ENCODE measurements at places on chromosomes 13 and 19. TPM values are rescaled to one million over a fixed set of nuclear protein-coding genes. Genes with fewer than 3 reads are reported as not detected.
A peak's percentile ranks its signal among the peaks of the same experiment; 100 is the strongest.

DNA sequence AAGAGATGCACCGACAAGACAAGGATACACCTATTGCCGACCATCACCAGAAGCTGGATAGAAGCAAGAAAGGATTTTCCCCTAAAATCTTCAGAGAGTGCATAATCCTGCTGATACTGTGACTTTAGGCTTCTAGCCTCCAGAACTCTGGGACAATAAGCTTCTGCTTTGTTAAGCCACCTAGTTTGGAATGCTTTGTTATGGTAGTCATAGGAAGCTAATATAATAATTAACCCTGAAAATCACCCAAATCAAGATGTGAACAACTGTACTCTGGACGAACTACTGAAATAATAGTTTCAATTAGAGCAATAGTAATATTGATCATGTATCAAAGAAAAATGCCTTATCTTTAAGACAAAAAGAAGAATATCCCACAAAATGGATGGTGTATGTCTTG, 524.6 kb downstream of the EFNB2 start:
- no peak overlapping the region for H3K27ac ChIP-seq
- no peaks in the 10 kb centered on the region for H3K36me3 ChIP-seq
- no peaks in the 10 kb centered on the region for H3K27me3 ChIP-seq
- DNase-seq: no peak
- H3K4me3 ChIP-seq: no peak overlapping the region

DNA sequence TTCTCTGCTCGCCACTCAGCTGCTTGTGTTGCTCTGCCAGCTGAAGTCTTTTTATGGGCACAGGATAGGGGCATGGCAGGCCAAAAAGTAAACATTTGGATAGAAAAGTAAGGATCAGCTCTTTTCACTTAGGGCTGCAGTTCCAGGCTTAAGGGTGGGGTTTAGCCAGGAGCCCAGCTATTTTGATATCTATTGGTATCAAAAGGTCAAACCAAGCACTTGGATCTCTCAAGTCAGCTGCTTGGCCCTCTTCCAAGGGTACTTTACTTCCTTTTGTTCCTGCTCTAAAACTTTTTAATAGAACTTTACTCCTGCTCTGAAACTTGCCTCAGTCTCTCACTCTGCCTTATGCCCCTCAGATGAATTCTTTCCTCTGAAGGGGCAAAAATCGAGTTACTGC, 55.7 kb upstream of the ABCC4 start:
- H3K36me3 ChIP-seq: no peaks in the 10 kb centered on the region
- no peak overlapping the region for H3K27ac ChIP-seq
- H3K4me1 ChIP-seq: no peaks in the 10 kb centered on the region
- no peak overlapping the region for H3K4me3 ChIP-seq

- H3K4me3 ChIP-seq: no peak overlapping the region
- H3K36me3 ChIP-seq: peaks cover 11% of the 10 kb centered on the region
- no peaks in the 10 kb centered on the region for H3K4me1 ChIP-seq
- no peak for DNase-seq
Measured at GRCh38 chr19:27777726-27778125, 1435.2 kb downstream of the UQCRFS1 start.

DNA sequence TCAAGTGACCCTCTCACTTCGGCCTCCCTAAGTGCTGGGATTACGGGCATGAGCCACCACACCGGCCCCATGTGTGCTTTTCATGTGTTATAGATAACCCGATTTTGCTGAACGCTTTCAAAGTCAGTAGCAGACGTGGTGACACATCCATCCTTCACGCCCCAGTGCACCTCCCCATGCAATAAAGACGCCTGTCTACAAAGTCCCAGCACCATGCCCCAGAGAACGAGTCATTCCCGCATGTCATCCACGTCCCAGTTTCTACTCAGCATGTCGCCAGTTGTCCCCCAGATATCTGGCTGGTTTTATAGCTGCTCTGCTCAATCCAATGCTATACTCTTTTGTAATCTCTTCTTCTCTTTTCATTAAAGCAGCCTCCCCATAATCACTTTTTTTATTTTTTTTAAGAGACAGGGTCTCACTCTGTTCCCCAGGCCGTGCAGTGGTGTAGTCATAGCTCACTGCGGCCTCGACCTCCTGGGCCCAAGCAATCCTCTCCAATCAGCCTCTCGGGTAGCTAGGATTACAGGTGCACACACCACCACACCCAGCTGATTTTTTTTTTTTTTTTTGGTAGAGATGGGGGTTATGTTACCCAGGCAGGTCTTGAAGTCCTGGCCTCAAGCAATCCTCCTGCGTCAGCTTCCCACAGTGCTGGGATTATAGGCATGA, 42.5 kb downstream of the DNM2 start:
- 0 out of 2 replicates have a peak, but pooled peaks cover 6% of the 10 kb centered on the region for H3K36me3 ChIP-seq
- 0 out of 2 replicates have a peak, but pooled peaks cover 9% of the 10 kb centered on the region for H3K4me1 ChIP-seq
- DNase-seq: peak; percentile 34
- H3K27me3 ChIP-seq: no peaks in the 10 kb centered on the region

DNA sequence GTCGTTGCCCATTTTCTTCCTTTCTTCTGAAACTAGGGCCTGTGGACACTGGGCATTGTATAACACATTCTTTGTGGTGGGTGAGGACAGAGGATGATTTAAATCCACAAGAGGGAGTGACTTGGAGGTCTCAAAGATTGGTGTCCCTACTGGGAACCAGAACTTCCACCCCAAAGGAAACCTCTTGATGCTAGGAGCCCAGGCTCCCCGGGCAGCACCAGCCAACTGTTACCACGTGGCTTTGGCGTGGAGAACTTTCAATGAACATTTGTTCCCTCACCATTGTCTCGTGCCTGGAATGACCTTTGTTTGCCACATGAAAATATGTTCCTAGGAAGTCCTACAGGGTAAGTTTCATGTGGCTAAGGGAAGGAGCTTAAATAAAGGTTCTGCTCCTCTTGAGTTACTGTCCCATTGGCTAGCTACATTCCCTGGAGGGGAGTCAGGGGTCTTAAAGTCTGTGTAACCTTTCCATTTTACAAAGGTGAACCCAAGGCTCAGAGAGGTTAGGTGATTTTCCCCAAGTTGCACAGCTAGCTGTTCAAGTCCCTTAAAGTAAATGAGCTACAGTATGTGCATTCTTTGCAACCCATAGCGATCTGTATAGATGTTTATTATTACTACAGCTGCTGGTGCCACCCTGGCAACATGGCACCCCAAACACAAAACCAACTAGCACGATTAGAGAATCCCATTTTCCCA, 5.0 kb upstream of the CDX2 start:
- peaks cover 89% of the 10 kb centered on the region for H3K27me3 ChIP-seq
- no peaks in the 10 kb centered on the region for H3K4me1 ChIP-seq
- no peak overlapping the region for H3K4me3 ChIP-seq

DNA sequence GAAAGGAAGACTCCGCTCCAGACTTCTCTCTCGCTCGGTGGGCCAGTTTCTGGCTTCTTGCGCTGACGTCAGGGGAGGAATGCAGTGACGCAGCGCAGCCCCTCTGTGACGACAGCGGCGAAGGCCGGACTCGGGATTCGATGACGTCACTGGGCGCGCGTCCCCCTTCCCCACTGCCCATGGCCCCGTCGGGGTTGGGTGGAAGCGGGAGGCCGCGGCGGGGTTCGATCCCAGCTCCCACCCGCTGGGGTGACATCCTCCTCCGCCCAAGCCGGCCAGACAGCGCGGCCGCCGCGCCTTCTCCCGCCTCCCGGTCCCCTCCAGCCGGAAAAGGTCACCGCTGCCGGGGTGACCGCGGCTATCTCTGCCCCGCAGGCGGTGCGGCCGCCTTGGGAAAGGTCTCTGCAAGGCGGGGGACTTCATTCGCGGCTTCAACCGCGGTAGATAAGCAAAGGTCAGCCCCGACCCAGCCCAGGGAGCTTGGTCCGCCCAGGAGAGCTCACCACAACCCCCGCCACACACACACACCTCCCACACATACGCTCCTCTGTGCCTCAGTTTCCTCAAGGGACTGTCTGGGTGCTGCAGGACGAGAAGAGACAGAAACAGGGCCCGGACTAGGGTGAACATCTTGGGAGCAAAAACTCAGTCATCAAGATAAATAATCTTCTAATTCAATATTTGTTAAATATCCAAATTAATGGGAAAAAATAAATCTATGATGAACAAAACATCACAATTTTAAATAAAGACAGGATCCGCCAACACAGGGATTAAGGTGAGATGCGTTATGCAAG, 844 bp upstream of the RFX1 start:
- H3K36me3 ChIP-seq: no peaks in the 10 kb centered on the region
- H3K4me1 ChIP-seq: peaks cover 15% of the 10 kb centered on the region
- DNase-seq: no peak
- peak overlapping the region; percentile 94 for H3K27ac ChIP-seq
- no peaks in the 10 kb centered on the region for H3K27me3 ChIP-seq
- H3K4me3 ChIP-seq: peak overlapping the region; percentile 81

ADGRE1 gene
- total RNA-seq: not detected

DNA sequence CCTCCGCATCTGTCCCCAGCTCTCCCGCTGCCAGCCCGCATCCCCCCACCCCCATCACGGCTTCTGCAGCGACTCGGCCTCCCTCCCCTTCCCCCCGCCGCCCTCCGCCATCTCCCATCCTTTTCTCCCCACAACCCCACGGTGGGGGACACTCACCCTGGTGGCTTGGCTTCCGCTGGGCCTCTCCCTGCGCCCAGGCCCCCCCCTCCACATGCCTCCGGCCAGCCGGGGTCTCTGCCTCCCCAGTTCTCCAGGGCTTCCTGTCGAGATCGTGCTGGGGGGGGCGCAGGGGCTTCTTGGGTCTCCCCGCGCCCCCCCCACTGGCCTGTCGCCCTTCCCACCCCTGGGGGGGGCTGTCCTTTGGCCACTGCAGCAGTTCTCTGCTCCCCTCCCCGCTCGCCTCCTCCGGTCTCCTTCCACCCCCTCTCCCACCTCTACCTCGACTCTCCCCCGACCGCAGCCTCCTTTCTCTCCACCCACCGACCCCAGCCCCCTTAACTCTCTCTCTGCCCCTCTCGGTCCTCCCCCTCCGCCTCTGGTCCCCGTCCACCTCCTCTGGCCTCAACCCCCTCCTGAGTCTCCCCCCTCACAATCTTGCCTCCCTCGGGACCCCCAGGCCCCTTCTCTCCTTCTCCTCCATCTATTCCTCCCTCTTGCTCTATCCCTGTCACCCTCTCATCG, 17.1 kb downstream of the LRRC4B start:
- no peaks in the 10 kb centered on the region for H3K36me3 ChIP-seq
- no peaks in the 10 kb centered on the region for H3K4me1 ChIP-seq
- peaks cover 6% of the 10 kb centered on the region for H3K27me3 ChIP-seq
- no peak overlapping the region for H3K4me3 ChIP-seq

KLK6 gene
- total RNA-seq: not detected

ARHGEF18 gene
- total RNA-seq: 23.3 TPM

C19orf85 gene
- total RNA-seq: not detected

Measured in GM23248 (cell line).